Substantia nigra (tissue), 51 donors: ENCODE measurements at places on chromosomes 7 and 10.

DNA sequence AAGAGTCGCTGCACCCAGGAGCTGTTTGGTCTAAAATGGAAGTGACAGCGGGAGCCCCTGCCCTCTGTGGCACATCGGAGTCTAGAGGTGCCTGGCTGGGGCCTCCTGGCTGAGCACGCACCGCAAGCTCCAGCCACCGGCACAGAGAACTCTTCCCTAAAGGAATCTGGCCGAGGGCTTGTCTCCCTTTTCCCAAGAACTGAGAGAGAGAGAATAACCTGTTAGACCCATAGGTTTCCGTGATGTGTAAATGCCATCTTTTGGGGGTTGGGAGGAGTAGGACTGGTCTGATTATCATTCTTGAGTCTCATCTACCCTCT is 47.3 kb downstream of the PROSER2 start:
- no peak for DNase-seq

- DNase-seq: no peak
Observed at GRCh38 chr7:85023066-85023712, 163.7 kb downstream of the SEMA3D start.

GRCh38 chr10:71634531-71635164 is 84.9 kb downstream of the C10orf105 start:
- DNase-seq: peak; percentile 13

DNA sequence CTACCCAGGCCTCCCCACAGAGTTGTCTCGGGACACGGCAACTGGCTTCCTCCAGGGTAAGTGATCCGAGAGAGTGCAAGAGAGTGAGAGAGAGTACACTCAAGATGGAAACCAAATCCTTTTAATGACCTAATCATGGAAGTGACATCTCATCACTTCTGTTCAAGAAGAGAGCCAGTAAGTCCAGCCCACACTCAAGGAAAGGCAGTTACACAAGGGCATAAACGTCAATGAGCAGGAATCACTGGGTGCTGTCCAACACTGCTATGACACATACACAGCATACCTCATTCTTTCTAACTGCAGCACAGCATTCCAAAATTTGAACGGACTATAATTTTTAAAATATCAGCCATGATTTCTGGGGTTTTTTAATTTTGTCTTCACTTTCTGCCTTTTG is 29.3 kb upstream of the OSBPL3 start:
- DNase-seq: no peak

GRCh38 chr10:83897626-83898025 is 241.7 kb upstream of the GHITM start:
- DNase-seq: no peak

DNA sequence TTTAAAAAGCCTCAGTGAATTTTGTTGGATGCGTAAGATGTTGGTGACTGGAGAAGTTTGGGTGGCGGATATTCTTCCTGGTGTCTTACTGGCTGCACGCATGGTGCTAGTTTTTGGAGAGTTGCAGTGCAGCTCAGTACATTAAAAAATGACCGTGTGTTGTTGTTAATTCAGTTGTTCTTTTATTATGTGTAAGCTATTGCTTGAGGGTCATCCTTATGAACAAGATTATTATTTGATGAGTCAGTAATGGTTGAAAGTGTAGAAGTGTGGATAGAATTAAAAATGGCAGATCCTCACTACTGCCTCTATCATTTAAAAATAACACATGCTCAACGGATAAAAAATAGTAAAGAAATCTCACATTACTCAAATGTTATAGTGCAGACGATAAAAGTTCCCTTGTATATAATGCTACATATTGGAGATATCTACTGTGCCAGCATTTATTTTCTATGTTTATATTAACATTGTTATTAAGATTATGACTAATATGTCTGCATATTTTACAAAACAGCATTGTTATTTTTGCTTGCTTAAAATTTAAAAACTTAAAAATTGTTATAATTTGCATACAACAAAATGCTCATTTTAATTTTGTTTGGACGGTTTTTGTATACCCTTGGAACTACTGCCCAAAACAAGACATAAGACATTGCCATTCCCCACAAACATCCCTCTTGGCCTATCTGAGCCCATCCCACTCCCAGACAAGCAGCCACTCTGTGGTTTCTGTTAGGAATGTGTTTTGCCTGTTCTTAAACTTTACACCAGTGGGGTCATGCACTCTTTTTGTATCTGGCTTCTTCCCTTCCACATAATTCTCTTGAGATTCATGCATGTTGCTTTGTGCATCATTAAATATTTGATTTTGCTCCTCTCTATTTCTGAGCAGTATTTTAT is 142.0 kb downstream of the DOCK1 start:
- no peak for DNase-seq

GRCh38 chr10:100886963-100887362 is 25.8 kb upstream of the SLF2 start:
- DNase-seq: no peak
